ENCODE measurements at places on chromosomes 12 and 14.

DNA sequence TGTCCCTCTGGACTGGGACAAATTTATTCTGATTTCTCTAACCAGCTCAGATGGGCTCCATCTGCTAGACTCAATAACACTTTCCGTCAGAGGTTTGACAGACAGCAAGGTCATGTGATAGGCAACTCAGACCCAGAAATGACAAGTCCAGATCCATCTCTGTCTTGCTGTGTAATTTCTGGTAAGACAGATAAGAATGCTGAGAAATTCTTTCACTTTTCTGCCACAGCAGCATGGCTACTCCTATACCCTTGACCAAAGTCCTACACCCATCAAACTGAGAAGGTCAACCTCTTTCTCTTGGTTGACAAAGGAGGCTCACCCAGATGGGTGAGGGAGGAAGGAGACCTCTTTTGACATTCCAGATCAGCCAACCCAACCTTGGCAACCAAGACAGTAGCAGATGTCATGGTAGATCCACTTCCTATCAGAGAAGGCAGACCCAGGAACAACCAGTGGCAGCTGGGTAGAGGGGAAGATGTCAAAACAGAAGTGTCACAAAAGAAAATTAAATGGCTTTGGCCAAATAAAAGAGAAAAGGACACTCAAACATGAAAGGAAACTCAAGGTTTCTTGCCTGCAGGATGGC lies 36.9 kb upstream of the PRKAB1 start:
- DNase-seq, result no peak

GRCh38 chr14:50363714-50364111 lies 33.0 kb downstream of the CDKL1 start:
- peak; percentile 22 for DNase-seq

GRCh38 chr12:53235742-53236442 lies 3.9 kb upstream of the RARG start:
- DNase-seq, result no peak

DNA sequence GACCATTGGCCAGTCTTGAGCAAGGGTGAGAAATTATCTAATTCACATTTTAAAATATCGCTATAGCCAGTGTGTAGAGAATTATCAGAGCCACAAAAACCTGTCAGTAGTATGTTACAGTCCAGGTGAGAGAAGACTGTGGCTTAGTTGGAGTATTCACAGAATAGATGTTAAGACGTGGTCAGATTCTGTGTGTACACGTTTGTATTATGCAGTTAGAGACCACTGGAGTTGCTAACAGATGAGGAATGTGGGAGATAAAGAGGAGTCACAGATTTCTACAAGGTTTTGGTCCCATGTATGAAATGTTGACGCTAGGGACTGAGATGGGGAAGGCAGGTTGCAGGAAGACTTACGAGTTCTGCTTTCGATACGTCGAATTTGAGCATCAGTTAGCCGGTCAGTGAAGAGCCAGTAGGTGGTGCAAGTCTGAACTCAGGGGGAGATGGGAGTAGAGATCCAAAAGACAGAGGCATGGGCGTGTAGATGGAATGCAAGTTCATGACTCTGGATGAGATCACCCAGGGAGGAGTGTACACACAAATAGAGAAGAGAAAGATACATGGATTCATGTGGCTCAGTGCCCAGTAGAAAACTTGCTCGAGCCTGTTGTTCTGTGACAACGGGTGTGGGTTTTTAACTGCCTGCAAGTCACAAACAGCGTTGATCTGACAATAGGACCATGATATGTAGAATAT lies 114.8 kb upstream of the FLRT2 start:
- peak; percentile 5 for DNase-seq

DNA sequence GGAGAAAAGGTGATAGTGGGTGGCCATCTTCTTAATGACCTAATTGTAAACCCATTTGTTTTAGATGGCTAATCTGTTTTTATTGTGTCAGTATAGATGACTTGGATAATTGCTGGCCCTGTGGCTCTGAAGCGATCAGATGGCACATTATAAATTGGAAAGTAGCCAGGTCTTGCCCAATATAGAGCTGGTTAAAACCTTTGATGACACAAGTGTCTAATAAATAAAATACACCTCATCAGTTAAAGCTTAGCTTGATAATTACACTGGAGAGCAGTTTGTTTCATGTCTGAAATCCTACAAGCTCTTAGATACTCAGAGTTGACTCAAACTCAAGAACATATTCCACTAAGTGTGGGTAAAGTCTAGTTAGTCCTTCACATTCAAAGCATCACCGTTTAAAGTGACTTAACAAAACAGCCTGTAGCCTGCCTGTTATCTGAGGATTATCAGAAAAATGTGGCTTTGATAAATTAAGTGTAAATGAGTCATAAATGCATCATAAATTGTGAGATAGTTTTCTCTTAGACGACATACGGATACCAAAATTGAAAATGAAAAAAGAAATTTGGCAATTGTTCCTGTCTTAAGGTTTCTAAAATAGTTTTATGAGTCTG lies 280.9 kb downstream of the LRIG3 start:
- DNase-seq, result no peak

- DNase-seq, result no peak
Measured at GRCh38 chr14:90546767-90547166, 149.9 kb downstream of the CALM1 start.

GRCh38 chr14:93733631-93734030 lies 54.7 kb downstream of the PRIMA1 start:
- peak; percentile 80 for DNase-seq

DNA sequence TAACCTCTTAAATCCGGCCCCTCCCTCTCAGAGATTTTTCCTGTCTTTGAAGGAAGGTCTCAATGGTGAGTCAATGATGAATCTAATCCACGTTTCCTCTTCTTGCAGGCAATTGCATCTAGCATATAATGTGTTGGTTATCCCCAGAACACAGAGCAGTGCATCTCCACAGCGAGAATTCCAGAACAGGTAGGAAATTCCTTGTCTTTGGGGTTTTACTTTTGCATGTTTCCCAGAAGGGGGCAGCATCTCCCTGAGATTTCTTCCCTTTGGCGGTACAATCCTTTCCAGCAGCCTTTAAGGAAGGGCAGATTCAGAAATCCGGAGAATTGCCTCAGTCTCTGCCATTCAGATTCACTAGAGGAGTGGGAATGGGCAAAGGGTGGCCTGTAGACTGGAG lies 128.0 kb downstream of the KCNA5 start:
- DNase-seq, result peak; percentile 49
